ENCODE measurements at places on chromosomes 3 and 15. TPM values are rescaled to one million over a fixed set of nuclear protein-coding genes. Genes with fewer than 3 reads are reported as not detected.

A4GNT gene
- total RNA-seq: not detected

FAM81A gene
- 0.27 TPM for total RNA-seq

PPARG gene
- total RNA-seq: 0.61 TPM

ADCY5 gene
- not detected for total RNA-seq

ANO10 gene
- 12.0 TPM for total RNA-seq

CHRM5 gene
- total RNA-seq: not detected

GRIP2 gene
- total RNA-seq: not detected

SERPINI2 gene
- not detected for total RNA-seq

UPK1B gene
- total RNA-seq: not detected

CYP8B1 gene
- total RNA-seq: not detected

SLC12A8 gene
- 0.89 TPM for total RNA-seq

DTWD1 gene
- 18.7 TPM for total RNA-seq

ZNF860 gene
- 0.32 TPM for total RNA-seq

GMNC gene
- not detected for total RNA-seq

LTK gene
- 2.2 TPM for total RNA-seq

PRKCD gene
- total RNA-seq: 18.7 TPM

PTPN9 gene
- total RNA-seq: 36.6 TPM

ARGFX gene
- total RNA-seq: not detected

IL17RD gene
- total RNA-seq: 0.03 TPM

ACKR2 gene
- 0.65 TPM for total RNA-seq

TEX55 gene
- total RNA-seq: not detected

VEPH1 gene
- not detected for total RNA-seq

MYD88 gene
- 41.4 TPM for total RNA-seq

TLR9 gene
- total RNA-seq: 2.5 TPM

FBLN2 gene
- not detected for total RNA-seq

IGSF11 gene
- total RNA-seq: 0.60 TPM

MYL3 gene
- not detected for total RNA-seq

GCHFR gene
- total RNA-seq: 22.1 TPM

HACD3 gene
- total RNA-seq: 30.0 TPM

ALS2CL gene
- 41.5 TPM for total RNA-seq

AADACL2 gene
- total RNA-seq: not detected

CYP1A2 gene
- total RNA-seq: not detected

SLC2A2 gene
- not detected for total RNA-seq

C3orf49 gene
- total RNA-seq: not detected

CP gene
- total RNA-seq: not detected

SPESP1 gene
- total RNA-seq: not detected

XXYLT1 gene
- total RNA-seq: 11.7 TPM

LRRC49 gene
- total RNA-seq: not detected

Measured in naive thymus-derived CD4-positive, alpha-beta T cell (primary cell).